Activated T-cell treated with anti-CD3 and anti-CD28 coated beads for 4 hours (primary cell): ENCODE measurements at places on chromosomes 4 and X.

DNA sequence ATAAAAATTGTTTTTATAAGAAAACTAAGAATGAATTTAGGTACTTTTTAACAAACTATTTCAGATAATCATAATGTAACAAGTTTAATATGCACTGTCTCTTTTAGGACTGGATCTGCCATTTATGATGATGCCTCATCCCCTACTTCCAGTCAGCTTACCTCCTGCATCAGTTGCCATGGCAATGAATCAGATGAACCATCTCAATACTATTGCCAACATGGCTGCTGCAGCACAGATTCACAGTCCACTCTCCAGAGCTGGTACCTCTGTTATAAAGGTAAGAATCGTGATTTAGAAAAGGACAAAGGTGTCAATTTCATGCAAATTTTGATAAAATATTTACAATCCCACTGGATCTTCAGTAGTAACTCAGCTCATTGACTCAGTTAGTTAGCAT lies 566.2 kb downstream of the DACH2 start:
- DNase-seq, result no peak

DNA sequence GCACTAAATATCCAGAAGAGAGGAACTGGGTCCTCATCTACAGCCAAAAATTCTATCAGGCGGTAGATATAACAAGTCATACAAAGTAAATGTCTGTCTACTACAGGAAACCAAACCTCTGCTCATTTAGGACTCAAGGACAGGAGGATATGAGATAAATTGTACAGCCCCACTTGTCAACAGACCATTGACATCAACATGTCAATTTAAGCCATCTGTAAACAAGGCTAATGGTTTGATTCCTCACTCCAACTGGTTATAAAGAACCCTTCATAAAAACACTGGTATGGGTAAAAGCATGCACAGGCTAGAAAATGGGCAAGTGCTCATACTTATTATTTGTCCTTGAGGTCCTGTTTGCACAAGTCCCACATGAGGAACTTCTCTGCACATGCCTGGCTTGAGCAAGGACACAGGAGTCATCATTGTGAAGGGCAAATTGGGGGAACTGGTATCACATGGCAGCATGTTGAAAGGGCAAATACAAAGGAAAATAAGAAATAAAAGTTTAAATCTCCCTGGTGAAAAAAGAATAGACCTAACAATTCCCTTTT lies 13.2 kb downstream of the RTL8B start:
- no peak for DNase-seq

GRCh38 chr4:24230955-24231354 lies 341.1 kb upstream of the PPARGC1A start:
- DNase-seq, result no peak

DNA sequence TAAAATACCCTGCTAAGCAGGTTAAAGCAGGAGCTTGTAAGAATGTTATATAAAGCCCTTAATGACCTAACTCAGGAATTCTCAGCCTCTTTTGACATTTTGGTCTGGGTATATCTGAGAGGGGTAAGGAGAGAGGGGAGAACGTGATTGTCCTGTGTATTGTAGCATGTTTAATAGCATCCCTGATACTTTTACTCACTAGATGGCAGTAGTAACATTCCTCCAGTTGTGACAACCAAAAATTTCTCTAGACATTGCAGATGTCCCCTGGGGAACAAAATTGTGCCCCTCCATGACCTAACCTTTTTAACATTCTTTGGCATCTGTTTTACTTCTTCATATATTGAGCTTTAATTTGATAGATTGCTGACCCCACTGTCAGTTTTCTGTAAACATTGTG lies 17.9 kb downstream of the SMARCA5 start:
- no peak for DNase-seq

DNA sequence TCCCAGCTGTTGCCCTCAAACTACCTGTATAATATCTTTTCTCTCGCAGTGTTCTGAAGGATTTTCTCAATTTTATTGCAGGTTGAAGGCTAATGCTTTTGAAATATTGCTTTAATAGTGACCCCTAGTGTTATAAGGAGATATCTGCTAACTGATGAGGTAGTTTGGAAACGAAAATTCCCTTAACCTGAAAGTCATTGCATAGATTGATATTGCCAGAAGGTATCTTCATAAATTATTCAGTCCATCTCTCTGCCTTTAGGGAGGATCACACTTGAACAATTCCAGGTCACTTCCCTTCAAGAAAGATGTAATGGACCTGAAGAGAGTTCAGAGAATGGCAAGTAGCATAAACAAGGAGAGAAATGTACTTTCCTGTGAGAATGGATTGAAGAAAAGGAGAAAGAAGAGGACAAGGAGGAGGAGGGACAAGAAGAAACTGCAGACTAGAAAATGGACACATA lies 44.1 kb downstream of the TIGD4 start:
- no peak for DNase-seq

DNA sequence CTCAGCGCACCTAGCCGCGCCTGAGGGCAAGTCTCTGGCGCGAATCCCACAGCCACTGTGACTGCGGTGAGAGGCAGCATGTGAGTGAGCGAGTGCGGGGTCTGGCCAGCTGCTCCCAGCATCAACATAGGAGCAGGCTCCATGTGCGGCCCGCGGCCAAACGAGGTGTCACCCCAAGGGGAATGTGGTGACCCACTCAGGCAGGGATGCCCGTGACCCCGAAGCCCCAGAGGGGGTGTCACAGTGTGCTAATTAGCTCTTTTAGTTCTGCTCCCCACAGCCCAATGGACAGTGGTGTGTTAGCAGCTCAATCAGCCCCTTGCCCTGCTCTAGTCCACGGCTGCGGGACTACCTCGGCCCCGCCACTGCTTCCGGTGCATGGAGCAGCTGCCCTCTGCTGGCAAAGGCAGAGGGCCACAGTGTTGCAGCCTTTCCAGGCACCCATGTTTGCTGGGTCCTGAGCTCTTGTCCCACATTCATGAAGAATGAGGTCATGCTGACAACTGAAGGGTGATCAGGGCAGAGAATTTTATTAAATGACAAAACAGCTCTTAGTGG lies 61.4 kb downstream of the AGA start:
- DNase-seq, result no peak

GRCh38 chrX:143017272-143017671 lies 8.5 kb upstream of the SPANXN4 start:
- no peak for DNase-seq

GRCh38 chrX:95101851-95102390 lies 1427.9 kb downstream of the FAM133A start:
- DNase-seq, result no peak

- no peak for DNase-seq
These were observed 14.8 kb upstream of the CXCL5 start for GRCh38 chr4:74013264-74013663.
